ENCODE measurements at places on chromosomes 5 and 9.

GRCh38 chr5:111017731-111018130 is 53.8 kb upstream of the TSLP start:
- DNase-seq, result no peak

DNA sequence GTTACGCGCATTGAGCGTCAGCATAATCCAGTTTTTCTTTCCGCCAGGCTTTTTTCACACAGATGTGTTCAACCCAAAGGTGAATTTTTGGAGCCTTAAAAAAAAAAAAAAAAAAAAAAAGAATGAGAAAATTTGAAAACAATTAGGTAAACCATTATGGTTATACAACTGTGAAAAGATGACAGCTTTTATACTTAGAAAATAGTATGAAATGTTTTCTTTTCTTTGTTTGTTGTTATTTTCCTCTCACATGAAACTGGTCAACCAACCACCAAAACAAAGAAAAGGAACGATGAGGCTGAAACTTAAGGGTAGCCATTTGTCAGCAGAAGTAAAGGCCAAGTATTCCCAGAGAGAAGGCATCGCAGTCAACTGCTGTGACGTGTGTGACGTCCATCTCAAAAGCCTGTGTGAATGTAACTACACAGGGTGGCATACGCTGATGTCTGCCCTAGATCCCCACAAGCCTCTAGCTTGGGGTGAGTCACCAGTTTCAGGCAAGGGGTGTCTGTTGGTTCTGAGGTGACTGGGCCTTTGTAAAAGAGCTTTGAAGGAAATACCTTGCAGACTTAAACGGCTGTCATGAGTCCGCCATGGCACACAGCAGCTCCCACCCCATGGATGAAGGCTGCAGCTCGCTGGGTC is 182.9 kb downstream of the AOPEP start:
- no peak for DNase-seq

DNA sequence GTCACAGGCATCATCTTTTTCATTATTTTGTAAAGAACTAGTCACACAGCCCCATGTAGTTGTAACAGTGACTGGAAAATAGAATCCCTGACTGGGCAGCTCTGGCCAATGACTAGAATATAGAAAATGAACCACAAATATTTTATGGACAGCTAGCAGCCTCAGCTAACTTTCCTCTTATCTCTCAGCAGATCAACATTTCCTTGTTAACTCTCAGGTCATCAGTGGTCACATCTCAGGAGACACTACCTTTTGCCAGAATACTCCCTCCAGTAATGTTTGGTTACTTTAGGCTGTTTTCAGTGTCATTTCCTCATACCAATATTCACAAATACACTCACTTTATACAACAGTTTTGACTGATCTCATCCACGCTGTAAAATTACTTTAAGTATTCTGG is 43.9 kb downstream of the FAM169A start:
- no peak for DNase-seq

- DNase-seq, result no peak
Measured at GRCh38 chr9:28064241-28064815, 491.0 kb upstream of the C9orf72 start.

DNA sequence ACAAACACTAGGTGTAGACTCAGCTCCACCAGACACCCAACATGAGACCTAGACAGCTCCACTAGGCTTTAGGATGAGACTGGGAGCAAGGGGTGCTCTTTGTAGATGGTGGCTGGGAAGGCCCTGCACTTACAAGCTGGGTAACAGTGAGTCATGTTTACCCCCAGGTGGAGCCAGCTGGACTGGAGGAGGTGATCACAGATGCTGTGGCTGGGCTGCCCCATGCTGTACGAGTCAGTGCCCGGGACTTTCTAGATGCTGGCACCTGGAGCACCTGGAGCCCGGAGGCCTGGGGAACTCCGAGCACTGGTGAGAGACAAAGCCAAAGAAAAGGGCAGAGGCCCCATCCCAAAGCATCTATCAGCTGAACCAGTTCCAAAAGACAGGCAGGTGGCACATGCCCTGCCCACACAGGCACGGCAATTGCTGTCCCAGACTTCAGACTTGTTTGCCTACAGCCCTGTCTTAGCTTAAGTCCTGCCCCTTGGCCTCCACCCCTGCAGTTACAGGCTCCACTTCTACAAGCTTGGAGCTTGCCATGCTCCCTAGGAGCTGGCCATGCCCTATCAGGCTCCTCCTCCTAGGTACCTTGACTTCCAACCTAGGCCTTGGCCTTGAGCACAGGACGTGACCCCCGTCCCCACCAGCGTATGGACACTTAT is 2.7 kb downstream of the CCL27 start:
- no peak for DNase-seq

- DNase-seq, result peak; percentile 28
Measured at GRCh38 chr9:107737987-107738743, 248.6 kb upstream of the KLF4 start.

DNA sequence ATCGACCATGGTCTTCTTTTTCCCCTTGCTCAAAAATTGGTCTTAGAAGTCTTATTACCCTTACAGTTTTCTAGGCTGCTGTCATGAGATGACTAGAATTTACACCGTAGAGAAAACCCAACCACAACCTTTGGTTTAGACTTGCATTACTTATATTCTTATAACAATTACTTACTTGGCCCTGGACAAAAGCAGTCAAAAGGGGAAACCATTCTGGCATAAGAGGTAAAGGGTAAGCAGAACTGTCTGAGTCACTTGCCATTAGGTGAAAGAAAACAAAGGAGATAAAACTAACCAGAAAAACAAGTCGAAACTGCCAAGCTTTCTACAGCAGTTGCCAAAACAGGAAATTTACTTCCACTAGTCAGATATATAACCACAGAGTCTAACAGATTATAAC is 17.9 kb downstream of the TMEM245 start:
- no peak for DNase-seq

GRCh38 chr5:61905613-61906012 is 400.4 kb upstream of the KIF2A start:
- DNase-seq, result no peak

DNA sequence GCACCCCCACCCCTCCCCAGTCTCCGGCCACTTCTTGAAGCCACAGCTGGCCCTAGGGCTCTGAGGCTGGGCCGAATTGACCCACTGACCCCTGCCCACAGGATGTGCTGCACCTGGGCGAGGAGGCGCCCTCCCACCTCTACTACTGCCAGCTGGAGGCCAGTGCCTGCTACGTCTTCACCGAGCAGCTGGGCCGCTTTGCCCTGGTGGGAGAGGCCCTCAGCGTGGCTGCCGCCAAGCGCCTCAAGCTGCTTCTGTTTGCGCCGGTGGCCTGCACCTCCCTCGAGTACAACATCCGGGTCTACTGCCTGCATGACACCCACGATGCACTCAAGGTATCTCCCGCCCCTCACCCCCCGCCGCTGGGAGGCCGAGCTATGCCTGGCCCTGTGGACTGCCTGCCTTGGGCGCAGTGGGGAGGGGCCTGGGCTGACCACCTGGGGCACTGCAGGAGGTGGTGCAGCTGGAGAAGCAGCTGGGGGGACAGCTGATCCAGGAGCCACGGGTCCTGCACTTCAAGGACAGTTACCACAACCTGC is 21.3 kb downstream of the HK3 start:
- DNase-seq, result no peak

GRCh38 chr9:4667681-4668080 is 1.4 kb upstream of the SPATA6L start:
- no peak for DNase-seq

DNA sequence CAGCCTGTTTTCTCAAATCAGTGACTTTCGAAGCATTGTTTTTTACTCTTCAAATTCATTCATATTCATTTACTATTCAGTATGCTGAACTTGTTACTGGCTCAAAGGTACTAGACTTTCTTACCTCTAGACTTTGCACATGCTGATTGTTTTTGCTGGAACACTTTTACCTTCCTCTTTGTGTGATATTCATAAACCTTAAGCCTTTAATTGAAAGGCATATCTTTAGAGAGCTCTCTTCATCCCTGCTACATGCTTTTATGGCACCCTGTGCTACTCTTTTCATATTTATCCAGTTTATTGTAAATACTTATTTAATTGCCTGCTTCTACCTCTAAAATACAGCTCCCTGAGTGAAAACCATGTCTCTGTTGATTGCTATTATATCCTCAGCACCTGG is 48.7 kb upstream of the LRRC19 start:
- peak; percentile 41 for DNase-seq

DNA sequence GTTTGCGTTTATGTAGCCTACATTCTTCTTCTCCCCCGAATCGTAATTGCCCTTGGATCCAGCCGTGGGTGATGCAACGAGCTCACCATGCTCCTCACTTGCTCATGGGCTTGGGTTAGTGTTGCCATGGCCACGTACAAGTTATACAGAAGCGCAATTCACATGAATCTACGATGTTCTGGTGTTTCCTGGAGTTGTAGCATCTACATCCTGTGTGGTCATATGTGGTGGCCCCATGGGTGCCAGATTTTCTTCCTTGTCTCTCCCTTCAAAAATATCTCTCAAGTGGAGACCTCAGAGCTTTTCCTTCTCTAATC is 115.3 kb downstream of the TLE4 start:
- no peak for DNase-seq

- no peak for DNase-seq
Measured at GRCh38 chr9:22203371-22204138, 194.4 kb upstream of the CDKN2B start.

DNA sequence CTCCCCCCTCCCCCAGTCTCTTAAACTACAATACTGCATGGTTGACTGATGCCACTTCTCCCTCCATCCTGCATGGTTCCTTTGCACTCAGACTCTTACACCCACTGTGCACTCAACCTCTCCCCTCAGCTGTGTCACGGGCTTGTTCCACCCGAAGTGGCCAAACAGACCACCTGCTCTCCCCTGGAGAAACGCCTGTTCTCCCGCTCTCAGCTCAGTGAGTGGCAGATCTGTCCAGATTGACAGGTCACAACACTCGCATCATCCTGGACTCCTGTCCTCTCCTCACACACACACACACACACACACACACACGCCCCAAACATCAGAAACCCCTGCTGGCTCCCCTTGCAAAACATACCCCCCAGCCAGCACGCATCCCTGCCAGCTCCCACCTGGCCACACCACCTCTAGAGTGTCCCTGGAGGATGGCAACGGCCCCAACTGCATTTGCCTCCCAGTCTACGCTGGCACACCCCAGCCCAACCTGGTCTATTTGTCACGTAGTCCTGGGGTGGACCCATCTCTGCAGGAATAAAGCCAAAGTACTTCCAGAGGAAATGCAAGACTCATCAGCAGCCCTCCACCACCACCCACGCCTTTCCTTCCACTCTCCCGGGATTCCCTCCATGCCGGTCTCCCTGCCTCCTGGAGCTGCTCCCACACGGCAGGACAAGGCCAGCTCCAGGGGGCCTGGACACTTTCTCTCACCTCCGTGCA is 2.9 kb downstream of the OR2V1 start:
- DNase-seq, result no peak

DNA sequence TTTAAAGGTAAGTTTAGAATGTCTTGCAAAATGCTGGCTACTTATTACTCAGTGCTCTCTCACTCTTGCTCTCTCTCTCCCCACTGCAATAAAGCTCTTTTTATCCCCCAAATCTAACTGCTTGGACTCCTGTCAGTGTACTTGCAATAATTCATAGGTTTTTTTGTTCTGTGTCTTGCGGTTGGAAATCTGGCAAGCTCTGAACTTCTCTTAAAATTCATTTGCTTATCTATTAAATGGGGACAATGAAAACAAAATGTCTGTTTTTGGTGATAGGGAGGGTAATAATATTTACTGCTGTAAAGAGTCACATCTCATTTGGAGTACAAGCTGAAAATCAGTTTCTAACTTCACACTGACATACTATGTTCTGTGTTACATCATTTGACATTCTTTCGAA is 18.7 kb upstream of the OR13D1 start:
- DNase-seq, result no peak

DNA sequence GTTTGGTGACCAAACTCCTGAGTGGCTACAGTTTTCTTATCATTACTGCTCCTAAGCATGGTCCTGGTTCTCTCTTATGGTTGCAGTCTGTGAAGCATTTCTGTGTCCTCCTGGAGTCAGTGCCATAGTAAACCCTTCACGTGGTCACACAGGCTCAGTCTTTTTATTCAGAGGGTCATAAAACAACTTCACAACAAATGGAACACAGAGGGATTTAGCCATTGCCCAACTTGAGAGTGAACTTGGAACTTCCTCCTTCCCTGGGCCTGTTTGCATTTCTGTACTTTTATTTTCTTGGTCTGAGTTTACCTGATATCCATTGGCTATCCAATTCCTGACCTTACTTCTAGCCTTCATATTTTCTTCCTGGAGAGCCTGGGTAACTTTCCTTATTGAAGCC is 144.9 kb downstream of the CCDC192 start:
- DNase-seq, result no peak

DNA sequence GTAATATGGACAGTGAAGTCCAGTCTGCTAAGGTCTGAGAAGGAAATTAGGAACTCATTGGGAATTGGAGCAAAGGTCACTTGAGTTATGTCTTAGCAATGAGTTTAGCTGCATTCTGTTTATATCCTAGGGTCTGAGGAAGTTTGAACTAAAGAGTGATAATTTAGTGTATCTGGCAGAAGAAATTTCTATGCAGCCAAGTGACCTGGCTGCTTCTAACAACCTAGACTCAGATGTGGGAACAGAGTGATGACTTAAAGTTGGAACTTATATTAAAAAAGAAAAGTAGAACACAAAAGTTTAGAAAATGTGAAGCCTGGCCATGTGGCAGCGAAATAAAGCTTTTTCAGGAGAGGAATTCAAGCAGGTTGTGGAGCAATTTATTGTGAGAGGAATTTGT is 106.2 kb downstream of the PRDM9 start:
- DNase-seq, result no peak

GRCh38 chr5:83428126-83428525 is 43.4 kb upstream of the VCAN start:
- DNase-seq, result no peak

GRCh38 chr5:9619331-9620092 is 10.6 kb downstream of the TAS2R1 start:
- no peak for DNase-seq

GRCh38 chr5:112918679-112919078 is 3.3 kb downstream of the REEP5 start:
- no peak for DNase-seq

DNA sequence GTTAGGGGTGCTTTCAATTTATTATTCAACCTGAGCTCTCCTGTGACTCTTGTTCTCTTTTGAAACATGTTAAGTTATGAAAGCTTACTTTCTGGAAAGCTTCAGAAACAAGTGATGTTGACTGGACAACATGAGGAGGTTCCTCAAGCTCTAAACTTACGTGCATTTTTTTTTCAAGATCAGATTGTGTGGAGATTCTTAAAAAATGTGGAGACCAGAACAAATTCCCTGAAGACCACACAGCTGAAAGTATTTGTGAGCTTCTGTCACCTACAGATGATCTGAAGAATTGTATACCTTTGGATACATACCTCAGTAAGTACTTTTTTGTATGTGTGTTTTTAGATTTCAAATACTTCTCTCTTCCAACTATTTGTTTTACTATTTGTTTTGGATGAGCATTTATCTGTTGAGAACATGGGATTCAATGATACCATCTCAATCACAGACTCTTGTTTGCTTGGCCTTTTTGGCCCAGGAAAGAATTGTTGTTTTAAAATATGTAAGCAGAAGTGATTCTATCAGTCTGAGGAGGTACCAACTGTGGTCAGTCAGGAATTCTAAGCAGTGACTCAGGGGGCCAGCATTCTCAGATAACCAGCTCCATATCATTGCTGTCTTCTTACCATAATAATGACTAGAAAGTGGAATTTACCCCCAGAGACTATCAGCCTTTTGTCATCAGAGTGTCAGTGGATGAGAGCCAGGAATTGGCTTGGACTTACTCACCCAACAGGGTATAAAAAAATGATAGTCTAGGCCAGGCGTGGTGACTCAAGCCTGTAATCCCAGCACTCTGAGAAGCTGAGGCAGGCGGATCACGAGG is 34.4 kb upstream of the GLIPR2 start:
- DNase-seq, result no peak
